ENCODE measurements at places on chromosomes 11 and 22. TPM values are rescaled to one million over a fixed set of nuclear protein-coding genes. Genes with fewer than 3 reads are reported as not detected.

- DNase-seq, result no peak
Measured at GRCh38 chr11:67032830-67033551, 10.1 kb downstream of the SYT12 start.

DNA sequence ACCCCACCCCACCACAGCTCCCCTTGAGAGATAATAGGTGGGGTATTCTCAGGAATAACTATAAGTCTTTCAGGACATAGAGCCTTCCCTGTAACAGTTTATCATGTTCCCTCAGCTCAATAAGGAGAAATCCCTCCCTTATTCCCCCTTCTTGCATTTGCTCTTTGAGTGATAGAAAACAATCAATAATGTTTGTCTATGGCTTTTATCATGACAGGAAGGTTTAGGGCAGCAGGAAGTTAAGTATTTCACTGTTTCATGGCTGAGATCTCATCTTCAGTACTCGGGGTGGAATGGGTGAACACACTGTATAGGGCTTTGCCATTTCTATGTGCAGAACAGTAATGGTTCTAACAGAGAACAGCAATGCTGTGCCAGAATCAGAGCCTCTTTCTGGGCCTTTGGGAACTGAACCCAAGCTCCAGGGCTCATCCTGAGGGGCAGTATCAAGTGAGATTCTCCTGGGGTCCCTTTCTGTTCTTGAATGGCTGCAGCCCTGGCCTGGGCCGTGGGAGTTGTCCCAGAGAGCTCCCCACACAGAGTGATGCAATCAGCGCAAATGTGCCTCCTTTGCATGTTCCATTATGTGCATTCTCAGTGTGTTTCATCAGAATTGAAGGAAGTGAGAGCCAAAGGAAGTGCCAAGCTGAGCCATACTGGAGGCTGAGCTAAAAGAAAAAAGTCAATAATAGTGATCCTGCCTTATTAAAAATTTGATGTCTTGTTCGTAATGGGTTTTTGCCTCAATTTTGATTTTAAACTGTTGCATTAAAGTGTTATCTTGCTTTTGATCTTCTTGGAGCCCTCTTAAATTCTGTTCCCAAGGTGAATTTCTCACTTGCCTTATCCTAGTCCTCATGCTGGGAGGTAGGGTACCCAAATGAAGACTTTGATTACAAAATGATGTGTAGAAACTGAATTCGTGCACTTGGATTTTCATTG lies 2.9 kb upstream of the CYP2R1 start:
- DNase-seq, result no peak

- DNase-seq, result no peak
Measured at GRCh38 chr22:29658176-29658575, 54.7 kb downstream of the NF2 start.

- no peak for DNase-seq
Measured at GRCh38 chr11:22337596-22338485, at the start of gene SLC17A6. Gene SLC17A6, plus strand, starts transcription at chr11:22338381. Its CDS starts 153 bp downstream, at chr11:22338534.

DNA sequence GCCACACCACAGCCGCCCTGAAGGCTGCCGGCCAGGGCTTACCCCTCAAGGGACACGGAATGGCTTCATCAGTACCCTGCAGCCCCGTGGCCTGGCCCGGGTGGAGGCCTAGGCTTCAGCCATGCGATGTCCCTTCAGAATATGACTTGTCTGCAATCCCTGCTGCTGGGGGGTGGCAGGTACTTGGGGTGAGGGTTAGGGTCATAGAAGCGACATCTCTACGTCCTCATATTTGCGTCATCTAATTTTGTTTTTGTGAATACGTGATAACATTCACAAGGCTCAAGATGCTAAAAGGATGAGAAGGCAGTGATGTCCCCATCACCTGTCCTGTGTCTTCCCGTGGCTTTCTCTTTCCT lies 6.4 kb downstream of the CCND1 start:
- DNase-seq, result peak; percentile 72

DNA sequence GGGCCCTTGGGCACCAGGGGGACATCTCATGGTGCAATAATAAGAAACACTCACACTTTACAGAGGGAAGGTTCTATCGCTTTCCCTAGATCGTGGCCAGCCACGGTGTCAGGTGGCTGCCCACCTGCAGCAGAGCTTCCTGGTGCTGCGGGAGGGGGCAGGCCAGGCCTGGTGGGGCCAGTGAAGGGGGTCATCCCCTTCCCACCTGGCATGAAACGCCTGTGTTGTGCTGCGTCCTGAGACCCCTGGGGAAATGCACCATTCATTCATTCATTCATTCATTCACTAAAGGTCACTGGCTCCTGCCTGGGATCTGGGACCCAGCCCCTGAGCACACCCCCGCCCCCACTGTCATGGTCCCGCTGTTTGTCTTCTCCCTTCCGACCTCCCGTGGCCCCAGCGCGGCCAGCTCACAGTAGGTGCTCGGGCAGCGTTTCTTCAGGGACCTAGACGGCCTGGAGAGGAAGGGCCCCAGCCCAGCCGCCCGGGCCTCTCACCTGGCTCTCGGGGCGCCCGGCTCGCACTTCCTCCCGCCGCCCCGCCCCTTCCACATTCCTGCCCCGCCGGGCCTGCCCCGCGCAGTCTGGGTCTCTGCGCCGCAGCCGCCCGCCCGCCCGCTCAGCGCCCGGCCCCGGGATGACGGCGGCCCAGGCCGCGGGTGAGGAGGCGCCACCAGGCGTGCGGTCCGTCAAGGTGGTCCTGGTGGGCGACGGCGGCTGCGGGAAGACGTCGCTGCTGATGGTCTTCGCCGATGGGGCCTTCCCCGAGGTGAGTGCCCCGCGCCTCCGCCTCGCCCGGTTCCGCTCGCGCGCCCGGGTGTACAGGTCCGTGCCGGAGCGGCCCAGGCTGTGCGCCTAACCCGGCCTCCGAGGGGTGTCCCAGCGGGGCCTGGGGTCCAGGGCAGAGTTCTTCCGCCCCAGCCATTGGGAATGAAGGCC lies at the start of gene RHOD:
TSS of gene RHOD (plus strand) at position 581 of the 938 bp plus-strand sequence. CDS start at position 637, 56 bp downstream.
- no peak for DNase-seq

GRCh38 chr11:60867871-60868681 lies 734 bp downstream of the ZP1 start:
- peak; percentile 43 for DNase-seq

DNA sequence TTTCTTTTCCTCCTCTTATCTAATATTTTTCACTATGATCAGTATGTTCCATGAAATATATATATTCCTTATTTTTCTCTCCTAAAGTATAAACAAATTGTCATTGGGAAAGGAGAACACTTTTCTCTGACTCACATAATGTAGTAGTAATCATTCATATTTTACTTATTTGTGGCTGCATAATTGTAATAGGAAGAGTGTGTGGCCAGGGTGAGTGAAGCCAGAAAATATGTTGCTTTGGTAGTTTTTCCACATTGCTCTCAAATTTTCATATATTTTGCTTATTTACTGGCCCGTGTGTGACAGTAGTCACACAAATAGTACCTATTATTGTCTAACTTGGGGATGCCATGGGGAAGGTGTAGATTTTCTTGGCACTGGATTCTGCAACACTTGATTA lies 172.1 kb downstream of the DYNC2H1 start:
- DNase-seq, result no peak

DNA sequence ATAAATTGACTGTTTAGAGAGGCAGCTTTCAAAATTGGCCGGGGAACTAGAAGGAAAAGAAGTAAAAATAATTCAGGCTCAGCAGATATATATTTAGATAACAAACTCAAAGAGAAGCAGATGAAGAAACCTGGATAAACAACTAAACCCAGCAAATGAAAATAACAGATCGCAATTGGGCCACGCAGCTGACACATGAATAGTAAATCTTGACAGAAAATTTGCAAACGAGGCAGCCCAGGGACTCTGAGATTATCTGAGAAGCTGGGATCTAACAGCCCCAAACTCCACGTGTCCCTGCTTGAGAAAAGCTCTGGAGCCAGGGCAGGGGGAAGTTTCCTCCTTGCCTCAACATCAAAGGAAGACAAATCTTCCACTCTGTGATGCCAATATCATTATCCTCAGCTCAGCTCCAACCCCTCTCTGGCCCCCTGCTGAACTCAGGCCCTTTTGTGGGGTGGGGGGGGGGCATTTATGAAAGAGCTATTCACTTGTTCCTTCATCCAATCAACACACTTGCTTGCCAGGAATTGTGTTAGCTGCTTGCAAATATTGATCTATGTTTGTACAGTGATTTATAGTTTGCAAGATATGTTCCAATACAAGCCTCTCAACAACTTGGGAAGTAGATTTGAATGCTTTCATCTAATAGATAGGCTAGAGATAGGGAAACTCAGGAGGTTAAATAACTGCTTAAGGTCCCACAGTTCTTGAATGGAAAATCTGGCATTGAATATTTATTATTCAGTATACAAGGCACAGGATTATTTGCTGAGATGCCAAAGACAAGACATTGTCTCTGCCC lies 72.5 kb upstream of the C11orf87 start:
- DNase-seq, result no peak

GRCh38 chr22:39994041-39994565 lies 651 bp upstream of the FAM83F start:
- DNase-seq, result no peak

DNA sequence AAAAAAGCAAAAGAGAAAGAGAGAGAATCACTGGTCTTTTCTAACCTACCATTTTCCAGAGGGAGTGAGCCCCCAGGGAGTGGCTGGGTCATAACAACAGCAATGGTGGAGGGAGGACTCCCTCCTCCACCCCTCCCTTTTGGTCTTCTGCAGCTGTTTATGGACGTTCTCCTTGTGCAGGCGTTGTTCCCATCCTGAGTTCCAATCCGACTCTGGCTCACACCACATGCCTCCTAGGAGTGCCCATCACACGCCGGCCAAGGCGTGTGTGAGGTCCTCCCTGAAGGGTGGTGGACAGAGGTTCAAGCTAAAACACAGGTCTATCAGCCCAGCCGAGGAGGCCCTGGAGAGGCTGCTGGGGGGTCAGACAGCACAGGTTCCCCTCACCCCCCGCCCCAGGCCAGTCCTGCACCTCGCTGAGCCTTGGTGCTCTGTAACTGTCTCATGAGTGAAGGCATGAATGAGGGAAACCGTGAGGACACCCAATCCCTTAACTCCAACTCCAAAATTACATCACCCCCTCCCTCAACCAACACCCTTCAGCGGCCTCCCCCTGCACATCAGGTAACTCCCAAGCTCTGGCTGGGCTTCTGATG lies 29.4 kb downstream of the IFT27 start:
- peak; percentile 33 for DNase-seq

DNA sequence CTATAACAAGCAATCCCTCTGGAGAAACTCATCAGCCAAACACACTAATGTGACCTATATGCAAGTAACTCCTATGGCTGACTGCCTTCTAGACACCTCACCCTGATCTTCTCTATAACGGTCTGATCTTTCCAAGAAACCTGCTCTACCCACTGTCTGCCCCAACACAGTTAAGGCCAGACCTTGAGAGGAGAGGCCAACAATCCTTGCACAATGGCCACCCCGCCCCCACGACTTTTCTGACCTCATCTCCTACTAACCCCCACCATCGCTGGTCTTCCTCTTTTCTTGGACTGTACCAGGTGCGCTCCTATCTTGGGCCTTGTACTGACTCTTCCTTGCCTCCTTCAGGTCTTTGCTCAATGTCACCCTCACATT lies 12.5 kb downstream of the HIRA start:
- DNase-seq, result peak; percentile 88

GRCh38 chr11:7664867-7665266 lies 8.4 kb downstream of the CYB5R2 start:
- no peak for DNase-seq

DNA sequence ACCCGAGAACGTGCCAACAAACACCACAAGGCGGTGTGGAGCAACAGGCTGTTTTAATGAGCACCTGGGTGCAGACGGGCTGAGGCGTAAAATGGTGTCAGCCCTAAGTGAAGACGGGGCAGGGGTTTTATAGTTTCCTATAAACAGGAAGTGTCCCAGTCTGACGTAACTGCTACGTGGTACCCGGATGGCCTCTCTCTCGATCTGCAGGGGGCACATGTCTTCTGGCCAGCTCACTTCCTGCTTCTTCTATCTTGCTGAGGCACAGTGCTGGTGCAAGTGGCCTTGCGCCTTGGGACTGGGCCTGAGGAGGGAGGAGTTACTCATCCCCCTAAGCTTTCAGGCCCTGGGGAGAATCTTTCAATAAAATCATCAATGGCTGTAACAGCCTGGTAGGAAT lies 20.9 kb downstream of the OOSP3 start:
- DNase-seq, result no peak

GRCh38 chr11:112613051-112613972 lies 347.9 kb upstream of the NCAM1 start:
- DNase-seq, result no peak

- no peak for DNase-seq
Measured at GRCh38 chr22:49892226-49892899, 25.9 kb downstream of the ALG12 start.

- DNase-seq, result no peak
Measured at GRCh38 chr11:115147243-115147807, 356.9 kb downstream of the CADM1 start.

DNA sequence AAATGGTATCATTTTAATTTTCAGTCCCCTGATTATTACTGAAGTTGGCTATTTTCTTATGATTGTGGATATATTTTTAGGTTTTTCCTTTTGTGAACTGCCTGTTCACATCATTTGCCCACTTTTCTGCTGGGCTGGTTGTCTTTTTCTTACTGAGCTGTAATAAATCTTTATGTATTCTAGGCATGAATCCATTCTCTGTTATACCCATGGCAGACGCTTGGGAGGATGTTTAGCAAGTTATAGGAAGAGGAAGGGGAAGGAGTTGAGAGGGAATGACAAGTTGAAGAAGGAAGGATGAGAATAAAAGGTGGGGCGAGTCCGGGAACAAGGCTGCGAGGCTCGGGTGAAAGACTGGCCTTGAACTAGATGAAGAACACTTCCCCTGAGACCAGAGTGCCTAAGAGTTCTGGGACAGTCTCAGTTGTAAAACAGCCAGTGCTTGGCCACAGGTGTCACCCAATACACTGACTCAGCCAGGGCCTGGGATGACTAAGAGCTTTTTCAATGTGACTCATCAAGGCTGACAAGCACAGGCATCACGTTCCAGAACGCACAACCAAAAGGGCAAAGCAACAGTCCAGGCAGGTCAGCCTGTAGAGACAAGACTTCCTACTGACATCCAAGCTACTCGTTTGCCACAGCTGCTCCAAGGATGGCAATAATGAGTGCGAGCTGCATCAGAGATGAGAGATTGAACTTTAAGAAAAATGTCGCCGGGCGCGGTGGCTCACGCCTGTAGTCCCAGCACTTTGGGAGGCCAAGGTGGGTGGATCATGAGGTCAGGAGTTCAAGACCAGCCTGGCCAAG lies 35.2 kb downstream of the LRFN4 start:
- DNase-seq, result no peak

- no peak for DNase-seq
Measured at GRCh38 chr11:34191578-34191977, 86.1 kb downstream of the NAT10 start.

LDHAL6A gene
- not detected for total RNA-seq

NXPE1 gene
- total RNA-seq, result 0.11 TPM

PRG3 gene
- total RNA-seq, result not detected

RTN4R gene
- 1.0 TPM for total RNA-seq
